Activated T-cell treated with anti-CD3 and anti-CD28 coated beads, Interleukin-2, amount 50 U/mL, for 48 hours (primary cell): ENCODE measurements at places on chromosomes 5 and 9.

DNA sequence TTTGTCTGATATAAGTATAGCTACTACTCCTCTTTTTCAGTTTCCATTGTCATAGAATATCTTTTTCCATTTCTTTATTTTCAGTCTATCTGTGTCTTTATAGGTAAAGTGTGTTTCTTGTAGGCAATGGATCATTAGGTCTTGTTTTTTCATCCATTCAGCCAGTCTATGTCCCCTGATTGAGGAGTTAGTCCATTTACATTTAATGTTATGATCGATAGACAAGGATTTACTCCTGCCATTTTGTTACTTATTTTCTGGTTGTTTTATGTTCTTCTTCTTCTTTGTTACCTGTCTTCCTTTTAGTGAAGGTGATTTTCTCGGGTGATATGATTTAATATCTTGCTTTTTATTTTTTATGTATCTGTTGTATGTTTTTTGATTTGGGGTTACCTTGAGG is 169.0 kb downstream of the BARX1 start:
- no peak for DNase-seq

GRCh38 chr5:131789765-131790164 is 7.1 kb downstream of the FNIP1 start:
- DNase-seq = no peak

DNA sequence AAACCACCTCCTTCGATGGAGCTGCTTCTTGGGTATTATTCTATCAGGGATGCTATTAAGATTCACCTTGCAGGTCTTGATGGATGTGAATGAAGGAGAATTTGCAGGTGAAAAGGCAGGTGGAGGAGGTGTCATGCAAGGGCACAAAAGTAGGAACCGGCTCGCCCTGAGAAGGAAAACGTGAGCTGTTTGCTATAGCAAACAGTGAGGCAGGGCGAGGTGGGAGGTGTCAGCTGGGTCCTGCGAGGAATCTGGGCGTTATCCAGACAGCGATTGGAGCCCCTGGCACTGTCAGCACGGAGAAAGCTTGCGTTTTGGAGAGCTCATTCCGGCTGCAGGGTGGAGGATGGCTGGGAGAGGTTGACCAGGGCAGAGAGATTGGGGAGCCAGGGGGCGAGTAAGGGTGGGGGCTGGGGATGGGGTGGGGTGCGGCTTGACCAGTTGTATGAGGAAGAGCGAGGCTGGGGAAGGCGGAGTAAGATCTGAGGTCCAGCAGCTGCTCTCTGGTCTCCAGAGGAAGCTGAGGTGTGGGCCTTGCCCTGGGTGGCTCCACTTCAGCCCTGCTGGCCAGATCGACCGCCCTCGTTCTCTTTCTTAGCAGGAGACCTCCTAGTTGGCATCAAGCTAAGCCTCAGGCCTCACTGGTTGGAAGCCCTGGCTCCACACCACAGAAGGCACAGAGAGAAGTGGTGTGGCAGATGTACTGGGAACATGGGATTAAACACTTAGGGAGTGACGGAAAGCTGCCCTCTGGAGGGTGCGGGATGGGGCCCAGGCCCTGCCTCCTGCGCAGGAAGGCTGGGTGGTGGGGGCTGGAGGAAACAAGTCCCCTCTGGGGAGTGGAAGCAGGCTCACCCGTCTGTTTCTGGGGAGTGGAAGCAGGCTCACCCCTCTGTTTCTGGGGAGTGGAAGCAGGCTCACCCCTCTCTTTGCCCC is 54.7 kb upstream of the NEURL1B start:
- no peak for DNase-seq

DNA sequence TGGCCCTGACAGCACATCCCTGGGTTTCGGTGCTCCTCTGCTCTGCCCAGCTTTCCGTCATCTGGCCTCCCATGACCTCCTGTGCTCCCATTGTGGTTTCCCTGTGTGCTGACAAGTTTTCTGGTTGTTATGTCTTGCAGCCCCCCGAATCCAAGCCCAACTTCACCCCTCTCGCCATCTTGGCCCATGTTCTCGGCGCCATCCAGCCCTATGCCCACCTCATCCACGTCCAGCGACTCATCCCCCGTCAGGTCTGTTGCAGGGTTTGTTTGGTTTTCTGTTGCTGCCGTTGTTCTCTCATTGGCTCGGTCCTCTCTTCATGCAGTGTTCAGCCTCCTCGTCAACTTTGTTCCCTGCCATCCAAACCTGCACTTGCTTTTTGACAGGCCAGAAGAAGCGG is 196.4 kb downstream of the NR3C1 start:
- DNase-seq = no peak

- no peak for DNase-seq
Measured at GRCh38 chr9:114423181-114423580, 35.4 kb upstream of the AKNA start.

DNA sequence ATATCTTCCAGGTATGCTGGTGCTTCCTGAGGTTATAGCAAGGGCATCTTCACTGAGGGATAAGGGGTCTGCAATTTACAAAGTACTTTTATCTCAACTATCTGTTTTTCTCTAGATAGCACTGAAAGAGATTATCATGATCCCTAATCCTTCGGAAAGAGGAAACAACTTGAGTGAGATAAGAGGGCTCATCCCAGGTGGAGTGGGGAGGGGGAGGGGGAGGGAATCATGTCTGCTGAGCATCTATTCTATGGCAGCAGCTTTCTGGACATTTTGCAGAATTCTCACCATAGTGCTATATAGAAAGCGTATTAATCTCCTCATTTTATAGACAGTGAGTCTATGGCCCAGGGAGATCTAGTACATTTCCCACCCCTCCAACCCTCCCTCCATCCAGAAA is 5.9 kb downstream of the TNFSF15 start:
- DNase-seq = no peak

GRCh38 chr9:127083138-127083980 is 39.1 kb downstream of the ANGPTL2 start:
- DNase-seq = no peak

DNA sequence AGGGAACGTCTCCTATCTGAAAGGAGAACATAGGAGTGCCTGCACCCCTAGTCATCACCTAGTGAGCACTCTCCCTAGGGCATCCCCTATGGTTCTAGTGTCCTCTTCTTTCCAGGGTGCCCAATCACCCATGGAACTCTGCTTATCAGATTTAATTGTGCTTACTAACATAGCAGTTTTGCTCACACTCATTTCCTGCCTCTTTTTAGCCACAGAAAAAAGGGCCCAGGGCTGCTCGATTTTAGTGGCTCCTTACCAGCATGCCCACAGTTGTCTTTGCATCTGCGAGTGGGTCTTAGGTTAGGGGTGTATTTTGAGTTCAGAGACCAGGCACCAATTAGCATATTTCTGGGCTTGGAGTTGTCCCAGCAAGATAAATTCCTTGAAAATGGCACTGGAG is 1110.2 kb downstream of the TAF11L14 start:
- DNase-seq = peak; percentile 40

GRCh38 chr5:72224946-72225463 is 95.0 kb downstream of the MRPS27 start:
- no peak for DNase-seq

- no peak for DNase-seq
Measured at GRCh38 chr5:173557123-173557903, 59.1 kb downstream of the BOD1 start.

DNA sequence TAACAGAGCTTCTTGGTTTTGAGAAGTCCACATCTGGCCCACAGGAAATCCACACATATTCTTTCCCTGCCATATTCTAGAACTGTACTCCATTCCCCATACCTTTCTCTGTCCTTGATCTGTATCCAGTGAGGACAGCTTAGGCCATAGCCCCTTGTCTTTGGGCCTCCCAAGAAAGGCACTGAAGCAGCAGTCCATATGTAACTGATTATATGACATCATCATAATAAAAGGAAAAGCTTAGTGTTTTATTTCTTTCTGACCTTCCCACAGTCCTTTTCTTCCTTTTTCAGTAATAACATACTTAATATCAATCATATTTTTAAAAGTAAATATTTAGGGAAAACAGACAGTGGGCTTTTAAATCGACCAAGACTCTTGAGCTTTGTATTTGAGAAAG is 222.0 kb downstream of the EDIL3 start:
- DNase-seq = no peak

- no peak for DNase-seq
Measured at GRCh38 chr9:112080831-112081542, 94.1 kb downstream of the SUSD1 start.

GRCh38 chr9:126475933-126476555 is 137.7 kb upstream of the LMX1B start:
- DNase-seq = no peak

- DNase-seq = no peak
Measured at GRCh38 chr5:171724468-171725204, 61.0 kb upstream of the SMIM23 start.

DNA sequence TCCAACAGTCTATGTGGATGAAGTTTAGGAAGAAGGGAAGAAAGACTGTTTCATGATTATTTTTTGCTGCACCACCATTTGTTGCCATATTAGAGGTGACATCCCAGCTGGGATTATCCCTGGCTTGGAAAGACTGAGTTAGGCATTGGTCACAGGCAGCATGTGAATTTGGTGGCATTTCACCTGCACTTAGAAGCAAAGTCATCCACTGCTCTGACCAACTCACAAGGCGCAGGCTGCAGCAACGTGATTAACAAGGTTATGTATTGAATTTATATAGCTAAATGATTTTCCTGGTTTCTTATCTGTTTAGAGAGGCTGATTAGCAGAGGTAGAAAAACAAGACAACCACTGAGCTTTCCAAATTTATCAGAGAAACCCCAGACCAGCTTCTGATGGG is 2.7 kb downstream of the FYB1 start:
- DNase-seq = peak; percentile 53

- DNase-seq = no peak
Measured at GRCh38 chr9:112331674-112331952, 1.8 kb downstream of the PTBP3 start.

DNA sequence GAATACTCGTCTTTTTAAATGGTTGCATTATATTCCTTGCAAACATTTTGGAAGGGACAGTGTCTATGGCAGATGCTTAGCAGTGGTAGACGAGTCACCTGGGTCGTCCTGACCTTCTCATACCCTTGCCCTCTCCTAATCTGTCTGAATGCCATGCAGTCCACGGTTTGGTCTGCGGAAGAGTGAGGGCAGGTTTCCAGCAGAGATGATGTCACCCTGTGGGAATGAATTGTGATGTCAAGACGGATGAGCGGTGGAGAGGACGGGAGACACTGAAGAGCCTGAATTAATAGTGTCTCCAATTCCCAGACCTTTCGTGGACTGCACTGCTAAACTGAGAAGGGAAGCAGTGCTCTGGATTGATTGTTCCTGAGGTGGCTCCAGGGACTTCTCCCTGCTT is 329.0 kb upstream of the PANK3 start:
- DNase-seq = no peak

GRCh38 chr5:143110591-143110990 is 292.9 kb downstream of the NR3C1 start:
- DNase-seq = no peak

DNA sequence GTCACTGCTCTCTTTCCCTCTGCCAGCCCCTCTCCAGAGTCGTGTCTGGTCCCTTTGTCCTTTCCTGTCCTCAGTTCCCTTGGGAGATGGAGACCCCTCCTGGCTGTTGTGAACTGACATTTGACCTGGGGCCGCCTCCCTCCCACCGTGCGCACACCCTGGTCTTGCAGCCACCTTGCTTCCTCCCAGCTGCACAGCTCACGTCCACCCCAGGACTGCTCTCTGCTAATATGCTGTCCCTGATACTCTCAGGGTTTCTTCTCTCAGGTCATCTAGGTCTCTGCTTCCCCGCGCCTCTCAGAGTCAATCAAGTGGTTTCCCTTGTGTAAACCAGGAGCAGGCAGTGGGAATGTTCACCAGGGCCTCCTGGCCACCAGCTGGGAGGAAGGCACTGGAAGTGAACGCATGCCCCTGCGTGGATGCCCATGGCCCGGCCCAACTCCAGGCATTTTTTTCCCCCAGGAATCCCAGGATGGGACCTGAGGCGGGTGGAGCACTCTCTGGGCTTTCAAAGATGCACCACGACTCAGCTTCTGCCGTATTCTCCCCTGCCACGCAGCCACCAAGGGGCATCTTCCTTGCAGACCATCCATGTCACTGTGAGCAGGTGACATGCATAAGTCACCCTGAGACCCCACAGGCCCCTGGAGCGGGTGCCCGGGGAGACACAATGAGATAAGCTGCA is 142.4 kb downstream of the OLFM1 start:
- DNase-seq = no peak

DNA sequence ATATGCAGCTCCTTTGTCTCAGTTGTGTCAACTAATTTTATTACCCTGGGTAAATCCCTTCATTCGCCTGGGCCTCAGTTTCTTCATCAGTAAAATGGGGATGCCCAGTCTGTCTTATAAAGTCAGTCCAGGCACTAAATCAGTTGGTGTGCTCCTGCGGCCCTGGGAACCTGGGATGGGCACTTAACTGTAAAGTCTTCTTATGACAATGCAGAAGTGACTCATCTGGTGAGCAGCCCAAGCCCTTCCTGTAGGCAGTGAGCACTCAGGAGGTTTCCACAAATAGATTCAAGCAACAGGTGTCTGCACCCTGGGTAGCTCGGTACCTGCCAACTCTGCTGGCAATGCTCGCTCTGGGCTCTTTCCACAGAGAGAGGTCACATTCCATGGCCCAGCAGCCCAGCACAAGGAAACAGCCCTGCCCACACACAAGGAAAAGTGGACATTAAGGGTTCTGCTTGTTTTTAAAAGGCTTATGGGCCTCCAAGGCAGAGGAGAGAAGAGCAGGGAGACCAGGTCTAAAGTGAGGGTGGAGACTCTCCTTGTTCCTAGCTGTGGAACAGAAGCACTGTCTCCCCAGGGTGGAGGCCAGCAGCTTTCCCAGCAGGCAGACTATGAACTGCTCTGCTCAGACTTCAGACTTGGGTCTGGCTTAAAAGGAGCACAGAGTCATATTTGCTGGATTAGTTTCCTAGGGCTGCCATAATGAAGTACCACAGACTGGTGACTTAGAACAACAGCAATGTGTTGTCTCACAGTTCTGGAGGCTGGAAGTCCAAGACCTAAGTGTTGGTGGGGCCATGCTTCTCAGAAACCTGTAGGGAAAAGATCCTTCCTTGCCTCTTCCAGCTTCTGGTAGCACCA is 89.7 kb upstream of the ADRA1B start:
- DNase-seq = no peak

GRCh38 chr5:173570321-173571090 is 45.9 kb downstream of the BOD1 start:
- DNase-seq = no peak

GRCh38 chr5:54651482-54652076 is 134.0 kb downstream of the SNX18 start:
- no peak for DNase-seq

GRCh38 chr5:149452007-149452664 is 73.0 kb upstream of the IL17B start:
- DNase-seq = no peak

DNA sequence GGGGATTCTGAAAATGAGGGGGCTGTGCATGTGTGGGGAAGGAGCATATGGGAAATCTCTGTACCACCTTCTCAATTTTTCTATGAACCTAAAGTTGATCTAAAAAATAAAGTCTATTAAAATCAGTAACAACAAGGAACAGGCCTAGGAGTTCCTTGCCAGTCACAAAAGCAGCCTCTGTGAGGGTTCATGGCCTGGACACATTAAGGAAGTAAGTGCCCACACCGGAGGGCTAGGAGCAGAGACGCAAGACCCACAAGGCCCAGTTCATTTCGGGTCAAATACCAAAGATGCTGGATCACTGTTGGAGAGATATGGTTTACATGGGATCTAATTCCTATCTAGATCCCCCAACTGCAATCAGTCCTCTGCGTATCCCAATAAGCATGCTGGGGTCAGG is 88.4 kb downstream of the SEMA4D start:
- DNase-seq = no peak
